ENCODE measurements at places on chromosomes 13 and 19.

DNA sequence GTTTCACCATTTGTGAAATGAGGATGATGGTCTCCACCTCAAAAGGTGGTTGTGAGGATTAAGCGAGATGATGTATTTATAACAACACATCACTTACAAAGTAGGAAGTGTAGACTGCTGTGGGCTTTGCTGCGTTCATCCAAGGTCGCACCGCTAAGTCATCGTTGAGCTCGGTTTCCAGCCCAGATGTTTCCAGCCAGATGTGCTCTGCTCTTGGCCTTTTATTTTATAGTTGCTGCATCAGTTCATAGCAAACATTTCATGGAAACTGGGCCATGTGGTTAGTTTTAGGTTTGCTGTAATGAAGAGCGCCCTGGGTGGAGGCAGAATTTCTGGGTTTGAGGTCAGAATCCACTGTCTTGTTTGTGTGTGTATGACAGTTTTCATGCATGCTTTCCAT, 76.5 kb upstream of the RNF113B start:
- no peak for DNase-seq

- DNase-seq = no peak
Measured at GRCh38 chr13:27054760-27055159, 116.9 kb downstream of the USP12 start.

- no peak for DNase-seq
Measured at GRCh38 chr19:373391-374182, 29.0 kb upstream of the MIER2 start.

- no peak for DNase-seq
Measured at GRCh38 chr19:18777301-18778075, 13.6 kb downstream of the COMP start.

- DNase-seq = no peak
Measured at GRCh38 chr13:50125304-50125553, 110.0 kb downstream of the KCNRG start.

GRCh38 chr13:113582841-113583631, 1.5 kb upstream of the TFDP1 start:
- no peak for DNase-seq

DNA sequence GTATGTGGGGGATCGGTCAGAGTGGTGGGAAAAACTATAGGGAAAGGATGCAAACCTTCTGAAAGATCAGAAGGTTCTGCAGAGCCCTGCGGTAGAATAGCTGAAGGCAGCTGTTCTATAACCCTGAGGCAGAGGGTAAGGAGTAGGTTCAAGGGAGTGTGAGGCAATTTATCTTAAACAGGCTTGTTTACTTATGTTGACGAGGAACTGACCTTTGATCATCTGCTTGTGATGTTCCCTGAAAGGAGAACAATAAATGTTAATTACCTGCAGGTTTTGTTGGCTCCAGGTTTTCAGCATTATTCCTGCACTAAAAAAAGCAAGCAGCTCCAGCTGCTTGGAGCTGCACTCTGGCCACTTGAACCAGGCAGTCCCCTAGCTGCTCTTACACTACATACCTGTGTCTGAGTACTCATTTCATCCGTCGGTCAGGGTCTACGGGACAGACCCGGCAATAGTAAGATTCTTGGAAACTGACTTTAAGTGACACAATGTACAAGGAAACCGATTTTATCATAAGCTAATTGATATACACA, 202.1 kb downstream of the TBC1D4 start:
- no peak for DNase-seq

DNA sequence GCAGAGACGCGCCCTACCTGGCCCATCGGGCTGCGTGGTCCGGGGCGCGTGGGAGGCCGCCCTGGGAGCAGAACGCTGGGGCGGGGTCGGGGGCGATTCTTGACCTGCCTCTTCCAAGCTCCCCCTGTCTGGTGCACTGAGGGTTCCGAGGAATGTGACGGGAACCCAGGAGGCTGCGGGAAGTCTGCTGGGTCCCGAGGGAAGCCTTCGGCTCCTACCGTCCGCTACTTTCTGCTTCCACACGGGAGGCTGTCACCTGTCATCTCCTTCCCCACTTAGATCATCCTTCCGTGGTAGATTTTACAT, 781 bp upstream of the SPRYD7 start:
- no peak for DNase-seq

DNA sequence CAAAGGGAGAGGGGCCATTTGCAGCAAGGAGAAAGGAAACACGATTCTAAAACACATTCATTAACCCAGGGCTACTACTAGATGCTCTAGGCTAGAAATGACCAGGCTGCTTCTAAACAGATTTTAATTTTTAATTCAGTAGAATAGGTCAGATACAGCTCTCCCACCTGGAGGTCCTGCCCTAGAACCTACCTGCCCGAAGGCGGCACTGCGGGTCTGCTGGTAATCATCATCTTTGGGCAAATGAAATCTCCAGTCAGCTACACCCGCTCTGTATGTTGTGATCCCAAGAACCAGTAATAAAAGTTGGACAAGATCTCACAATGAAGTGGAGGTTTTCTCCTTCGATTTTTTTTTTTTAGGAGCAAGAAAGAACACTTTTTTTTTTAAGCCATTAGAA, 345.3 kb downstream of the ENOX1 start:
- DNase-seq = no peak

DNA sequence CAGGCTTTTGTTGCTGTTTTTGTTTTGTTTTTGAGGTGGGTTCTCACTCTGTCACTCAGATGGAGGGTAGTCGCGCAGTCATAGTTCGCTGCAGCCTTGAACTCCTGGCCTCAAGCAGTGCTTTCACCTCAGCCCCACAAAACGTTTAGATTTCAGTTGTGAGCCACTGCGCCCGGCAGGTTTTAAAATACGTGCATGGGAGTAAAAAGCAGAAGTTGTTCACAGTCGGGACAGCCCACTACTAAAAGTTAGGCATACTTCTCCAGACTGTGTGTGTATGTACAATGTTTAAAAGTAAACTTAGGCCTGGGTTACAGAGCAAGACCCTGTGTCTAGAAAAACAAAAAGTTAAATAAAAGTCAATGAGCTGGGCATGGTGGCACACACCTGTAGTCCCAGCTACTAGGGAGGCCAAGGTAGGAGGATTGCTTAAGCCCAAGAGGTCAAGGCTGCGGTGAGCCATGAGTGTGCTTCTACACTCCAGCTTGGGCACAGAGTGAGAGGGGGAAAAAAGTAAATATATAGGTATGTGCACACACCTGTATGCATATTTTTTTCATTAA, 6.1 kb downstream of the SAFB start:
- DNase-seq = no peak

DNA sequence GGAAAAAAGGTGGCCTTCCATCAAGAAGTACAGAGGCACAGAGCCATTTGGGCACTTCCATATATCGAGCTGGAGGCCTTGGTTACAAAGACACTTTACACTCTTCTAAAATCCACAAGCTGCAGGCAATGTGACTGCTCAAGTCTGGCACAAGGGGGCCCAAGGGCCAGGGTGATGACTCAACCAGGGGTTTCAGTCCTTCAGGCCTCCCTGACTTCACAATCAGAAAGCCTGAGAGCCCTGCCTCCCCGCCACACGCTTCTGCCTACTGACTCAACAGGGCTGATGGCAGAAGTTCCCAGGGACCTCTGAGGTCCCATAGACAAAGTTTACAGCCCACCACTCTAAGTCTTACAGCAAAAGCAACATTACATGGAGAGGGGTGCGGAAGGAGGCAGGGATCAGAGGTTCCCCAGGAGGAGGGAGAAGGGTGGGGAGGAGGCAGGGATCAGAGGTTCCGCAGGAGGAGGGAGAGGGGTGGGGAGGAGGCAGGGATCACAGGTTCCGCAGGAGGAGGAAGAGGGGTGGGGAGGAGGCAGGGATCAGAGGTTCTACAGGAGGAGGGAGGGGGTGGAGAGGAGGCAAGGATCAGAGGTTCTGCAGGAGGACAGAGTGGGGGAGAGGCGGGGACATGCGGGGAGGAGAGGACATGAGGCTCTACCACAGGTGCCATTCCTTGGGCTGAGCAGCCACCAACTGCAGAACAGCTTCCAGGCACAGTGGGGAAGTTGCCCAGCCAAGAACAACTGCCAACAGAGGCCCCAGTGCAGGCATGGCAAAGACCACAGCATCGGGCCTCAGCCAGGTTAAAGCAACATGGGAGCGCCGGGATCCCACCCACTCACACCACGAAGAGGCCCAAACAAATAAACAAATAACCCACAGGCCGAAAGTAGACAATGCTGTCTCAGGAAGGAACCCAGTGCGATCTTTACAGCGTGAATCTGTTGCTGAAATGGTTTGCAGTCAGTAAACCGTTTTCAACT, 52.0 kb downstream of the SLC7A1 start:
- DNase-seq = no peak

DNA sequence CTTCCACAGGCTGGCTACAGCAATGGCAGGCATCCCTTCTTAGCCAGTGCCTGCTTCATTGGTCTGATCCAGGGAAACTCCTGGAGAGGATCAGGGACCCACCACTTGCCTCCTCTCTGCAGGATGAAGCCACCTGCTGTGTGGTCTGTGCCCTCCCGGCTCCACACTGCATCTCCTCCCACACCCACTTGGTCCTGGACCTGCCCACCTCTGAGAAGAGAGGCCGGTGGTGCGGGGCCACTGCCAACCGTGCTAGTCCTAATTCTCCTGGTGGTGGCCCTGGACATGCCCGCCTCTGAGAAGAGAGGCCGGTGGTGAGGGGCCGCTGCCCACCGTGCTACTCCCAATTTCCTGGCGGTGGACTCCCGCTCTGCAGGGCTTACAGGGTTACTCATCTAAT, 98.8 kb downstream of the COL4A1 start:
- DNase-seq = no peak

GRCh38 chr13:25300861-25301346, 521 bp upstream of the NUP58 start:
- no peak for DNase-seq

DNA sequence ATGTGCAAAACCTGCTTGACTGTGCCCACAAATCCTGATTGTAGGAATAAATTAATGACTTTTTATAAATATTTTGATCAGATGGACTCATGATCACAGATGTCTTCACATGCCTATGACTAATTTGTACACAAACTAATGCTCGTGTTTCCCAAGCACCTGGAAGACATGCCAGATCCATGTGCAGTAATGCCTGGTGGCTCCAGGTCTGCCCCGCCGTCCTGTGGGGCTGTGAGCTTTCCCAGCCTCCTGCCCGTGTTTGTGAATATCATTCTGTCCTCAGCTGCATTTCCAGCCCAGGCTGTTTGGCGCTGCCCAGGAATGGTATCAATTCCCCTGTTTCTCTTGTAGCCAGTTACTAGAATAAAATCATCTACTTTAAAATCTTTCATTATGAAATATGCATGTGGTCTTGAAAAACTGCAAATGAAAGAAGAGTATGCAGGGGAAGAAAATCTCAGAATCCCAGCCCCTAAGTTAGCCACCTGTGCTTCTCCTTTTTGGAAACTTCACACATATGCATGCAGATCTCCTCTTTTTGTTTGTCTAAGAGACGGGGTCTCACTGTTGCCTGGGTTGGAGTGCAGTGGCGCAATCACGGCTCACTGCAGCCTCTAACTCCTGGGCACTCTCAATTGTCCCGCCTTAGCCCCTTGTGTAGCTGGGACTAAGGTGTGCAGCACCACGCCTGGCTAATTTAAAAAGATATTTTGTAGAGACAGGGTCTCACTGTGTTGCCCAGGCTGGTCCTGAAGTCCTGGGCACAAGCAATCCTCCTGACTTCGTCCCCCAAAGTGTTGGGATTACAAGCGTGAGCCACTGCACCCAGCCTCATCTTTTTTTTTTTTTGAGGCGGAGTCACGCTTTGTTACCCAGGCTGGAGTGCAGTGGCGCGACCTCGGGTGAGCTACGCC, 6.2 kb downstream of the RPL28 start:
- DNase-seq = no peak

DNA sequence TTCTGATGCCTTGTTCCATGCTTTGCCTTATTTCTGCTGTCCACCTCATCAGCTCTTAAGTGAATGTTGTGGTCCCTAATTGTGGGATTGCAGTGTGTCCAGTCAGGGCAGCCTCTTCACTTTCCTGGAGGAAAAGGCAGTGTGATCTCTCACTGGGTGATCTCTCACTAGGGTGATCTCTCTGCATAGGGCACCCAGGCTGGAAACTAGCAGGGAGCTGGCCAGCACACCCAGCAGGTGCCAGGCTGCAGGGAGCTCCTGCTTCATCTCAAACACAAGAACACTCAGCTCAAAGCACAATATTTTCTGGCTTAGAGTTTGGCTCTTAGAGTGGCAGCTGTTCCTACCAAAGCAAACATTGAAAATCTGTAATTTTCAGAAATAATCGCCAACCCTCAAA, 36.5 kb upstream of the TSHZ3 start:
- no peak for DNase-seq

DNA sequence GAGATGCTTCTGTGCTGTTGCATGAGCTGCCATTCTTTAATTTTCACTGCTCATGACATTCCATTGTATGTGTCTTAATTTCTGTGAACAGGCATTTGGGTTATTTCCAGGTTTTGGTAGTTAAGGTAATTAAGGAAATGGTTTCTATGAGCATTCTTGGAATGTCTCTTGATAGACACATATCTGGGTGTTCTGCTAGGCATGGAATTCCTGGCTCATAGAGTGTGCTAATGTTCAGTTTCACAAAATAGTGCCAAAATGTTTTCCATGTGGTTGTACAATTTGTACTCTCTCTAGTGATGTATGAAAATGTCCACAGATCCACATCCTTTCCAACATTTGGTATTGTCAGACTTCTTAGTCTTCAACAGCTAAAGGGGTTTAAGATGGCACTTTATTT, 680.9 kb upstream of the SGCG start:
- DNase-seq = no peak

DNA sequence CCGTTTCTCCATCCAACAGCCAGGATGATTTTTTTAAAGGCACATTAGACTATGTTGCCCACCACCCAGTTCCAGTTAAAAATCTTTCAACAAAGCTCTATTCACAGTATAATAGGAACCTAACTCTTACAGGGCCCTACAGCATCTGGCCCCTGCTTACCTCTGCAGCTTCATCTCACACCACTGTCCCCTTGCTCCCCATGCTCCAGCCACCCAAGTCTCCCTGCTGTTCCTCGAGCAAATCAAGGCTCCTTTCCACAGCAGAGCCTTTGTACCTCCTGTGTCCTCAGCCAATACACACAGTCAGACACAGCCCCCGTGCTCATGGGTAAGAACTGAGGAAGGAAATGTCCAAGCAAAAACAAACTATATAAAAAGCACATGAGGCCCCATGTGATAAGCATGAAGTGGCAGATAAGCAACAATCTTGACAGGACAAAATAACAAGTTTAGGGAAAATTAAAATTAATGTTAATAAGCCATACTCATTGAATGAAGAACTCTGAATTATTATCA, 67.5 kb downstream of the TSC22D1 start:
- no peak for DNase-seq

- no peak for DNase-seq
Measured at GRCh38 chr19:37986048-37986750, 79.2 kb downstream of the SIPA1L3 start.
